NB4 (cell line): ENCODE measurements at places on chromosomes 1 and 21.
A peak's percentile ranks its signal among the peaks of the same experiment; 100 is the strongest.

GRCh38 chr1:167860231-167860923 lies 53.6 kb downstream of the ADCY10 start:
- DNase-seq: no peak

DNA sequence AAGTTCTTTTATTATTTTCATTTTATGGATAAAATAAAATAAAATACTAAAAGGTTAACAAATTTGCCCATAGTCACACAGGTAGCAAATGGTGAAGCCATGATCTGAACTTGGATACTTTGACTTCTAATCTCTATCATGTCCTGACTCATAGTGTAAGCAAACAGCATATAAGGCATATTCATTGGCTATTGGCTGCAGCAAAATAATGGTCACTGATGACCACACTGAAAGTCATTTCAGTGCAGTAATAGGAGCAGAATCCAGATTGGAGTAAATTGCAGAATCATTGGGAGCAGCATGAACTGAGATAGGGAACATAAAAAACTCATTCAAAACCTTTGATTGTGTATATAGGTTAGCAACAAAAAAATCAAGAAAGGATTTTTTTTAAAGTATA lies 262.9 kb downstream of the PLA2G4A start:
- DNase-seq: no peak

DNA sequence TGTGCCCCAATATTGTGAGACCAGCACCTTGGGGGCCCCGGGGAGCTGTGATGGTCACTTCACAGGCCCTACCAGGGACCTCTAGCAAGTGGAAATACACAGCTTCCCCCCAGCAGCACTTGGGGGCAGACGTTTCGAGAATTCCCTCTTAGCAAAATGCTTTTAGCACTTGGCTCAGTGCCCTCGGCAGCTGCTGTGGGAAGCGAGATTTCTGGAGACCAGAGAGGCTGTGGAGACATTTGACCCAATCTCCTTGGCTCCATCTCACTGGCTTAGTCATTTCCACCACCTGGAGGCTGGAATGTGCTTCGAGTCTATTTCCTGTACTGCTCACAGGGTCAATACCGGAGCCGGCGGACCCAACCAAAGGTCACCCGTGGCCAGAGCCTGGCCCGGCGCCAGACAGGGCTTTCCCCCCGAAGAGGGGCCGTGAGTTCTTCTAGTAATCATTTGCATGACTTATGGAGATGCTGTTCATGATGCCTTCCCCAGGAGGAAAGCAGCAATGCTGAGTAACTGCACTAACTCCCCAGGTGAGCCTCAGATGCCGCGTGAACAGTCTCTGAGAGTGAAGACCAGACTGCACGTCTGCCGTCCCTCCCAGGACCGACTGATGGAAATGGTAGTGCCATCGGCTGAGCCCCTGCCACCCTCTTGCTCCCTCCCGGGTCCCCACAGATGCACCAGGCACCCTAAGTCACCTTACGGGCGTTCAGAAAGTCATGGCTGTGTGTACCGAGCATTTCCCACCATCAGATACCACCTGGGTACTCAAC lies 4.4 kb upstream of the C2CD2 start:
- no peak for DNase-seq

GRCh38 chr21:46219591-46220239 lies 8.9 kb downstream of the LSS start:
- no peak for DNase-seq

DNA sequence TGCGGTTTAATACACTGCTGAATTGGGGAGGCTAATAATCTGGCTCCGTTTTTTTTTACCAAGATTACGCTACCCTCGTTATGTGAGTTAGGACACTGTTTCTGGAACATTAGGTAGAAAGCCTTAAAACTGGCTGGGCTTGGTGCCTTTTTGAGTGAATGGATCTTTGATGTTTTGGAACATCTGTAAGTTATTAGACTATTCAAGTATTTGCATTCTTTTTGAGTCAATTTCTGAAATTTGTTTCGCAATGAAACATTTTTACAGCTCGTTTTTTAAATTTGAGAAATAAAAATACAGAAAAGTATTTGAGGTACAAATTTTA lies 106.9 kb downstream of the LTN1 start:
- peak; percentile 3 for DNase-seq
